ENCODE measurements at places on chromosomes 6 and 20. TPM values are rescaled to one million over a fixed set of nuclear protein-coding genes. Genes with fewer than 3 reads are reported as not detected.

MDFI gene
- not detected for total RNA-seq

RGS17 gene
- 13.8 TPM for total RNA-seq

CAP2 gene
- total RNA-seq = 6.7 TPM

E2F3 gene
- 2.3 TPM for total RNA-seq

CBLN4 gene
- not detected for total RNA-seq

CD83 gene
- total RNA-seq = 3.7 TPM

KHDRBS2 gene
- total RNA-seq = not detected

INSM1 gene
- total RNA-seq = not detected

COX4I2 gene
- total RNA-seq = not detected

LY86 gene
- total RNA-seq = not detected

PRR18 gene
- total RNA-seq = not detected

ADIG gene
- not detected for total RNA-seq

RAET1G gene
- total RNA-seq = 1.7 TPM

TBC1D7 gene
- 18.6 TPM for total RNA-seq

WFDC5 gene
- total RNA-seq = not detected

EMILIN3 gene
- total RNA-seq = under 0.01 TPM

DEFB132 gene
- not detected for total RNA-seq

NXT1 gene
- 31.4 TPM for total RNA-seq

RTN4IP1 gene
- 17.0 TPM for total RNA-seq

NKAPL gene
- total RNA-seq = 0.29 TPM

Data from myometrial cell (primary cell).